ENCODE measurements at places on chromosomes 12 and 14.

- peak; percentile 35 for DNase-seq
Observed at GRCh38 chr12:26466726-26467125, 271.4 kb downstream of the SSPN start.

DNA sequence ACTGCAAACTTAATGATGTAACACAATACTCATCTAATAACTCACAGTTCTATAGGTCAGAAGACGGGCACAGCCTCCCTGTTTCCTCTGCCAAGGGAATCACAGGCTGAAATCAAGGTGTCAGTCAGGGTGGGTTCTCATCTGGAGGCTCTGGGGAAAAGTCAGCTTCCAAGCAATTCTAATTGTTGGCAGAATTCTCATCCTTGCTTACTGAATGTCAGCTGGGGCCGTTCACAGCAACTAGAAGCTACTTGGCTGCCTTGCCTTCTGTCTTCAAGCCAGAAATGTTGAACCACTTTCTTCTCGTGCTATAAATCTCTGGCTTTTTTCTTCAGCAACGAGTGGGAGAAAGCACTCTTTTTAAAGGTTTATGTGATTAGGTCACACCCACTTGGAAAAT is 80.1 kb upstream of the PDZRN4 start:
- no peak for DNase-seq

GRCh38 chr14:44812672-44813071 is 149.1 kb downstream of the KLHL28 start:
- DNase-seq = no peak

DNA sequence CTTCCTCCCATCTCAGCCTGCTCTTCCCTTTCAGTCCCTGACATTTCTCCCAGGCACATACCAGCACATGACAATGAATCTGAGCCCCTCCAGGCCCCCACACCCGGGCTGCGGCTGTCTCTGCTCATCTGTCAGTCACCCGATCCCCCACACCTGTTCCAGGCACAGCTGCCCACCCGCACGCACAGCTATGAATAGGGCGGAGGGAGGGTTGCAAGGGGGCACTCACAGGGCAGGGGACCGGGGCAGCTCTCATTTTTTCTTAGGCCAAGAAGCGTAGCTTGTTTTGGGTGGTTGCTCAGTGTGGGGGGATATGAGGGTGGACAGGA is 43.7 kb upstream of the TSPAN9 start:
- DNase-seq = no peak

- DNase-seq = no peak
Observed at GRCh38 chr12:113512568-113512967, 40.9 kb upstream of the LHX5 start.

DNA sequence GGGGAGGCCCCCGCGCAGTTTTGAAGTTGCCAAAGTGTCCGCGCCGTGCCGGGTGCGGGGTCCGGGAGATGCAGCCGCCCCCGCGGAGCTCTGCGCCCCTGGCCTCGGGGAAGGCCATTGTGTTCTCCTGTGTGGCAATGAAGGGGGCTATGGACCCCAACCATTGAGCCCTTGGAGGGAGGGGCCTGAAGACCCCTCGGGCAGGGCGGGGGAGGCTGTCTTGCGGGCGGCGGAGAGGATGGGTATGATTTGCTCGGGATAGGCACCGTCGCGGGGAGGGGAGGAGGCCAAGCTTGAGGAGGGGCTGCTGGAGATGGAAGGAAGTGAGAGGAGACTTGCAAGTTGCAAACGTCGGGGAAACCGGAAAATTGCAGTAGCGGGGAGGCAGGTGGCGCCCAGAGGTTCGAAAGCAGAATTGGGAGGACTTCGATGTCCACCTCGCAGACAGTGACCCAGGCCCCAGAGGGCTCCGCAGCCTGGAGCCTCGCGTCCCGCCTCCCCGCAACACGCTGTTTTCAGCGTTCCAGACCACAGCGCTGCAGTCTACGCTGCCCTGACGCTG is 25.4 kb downstream of the BCL11B start:
- no peak for DNase-seq

DNA sequence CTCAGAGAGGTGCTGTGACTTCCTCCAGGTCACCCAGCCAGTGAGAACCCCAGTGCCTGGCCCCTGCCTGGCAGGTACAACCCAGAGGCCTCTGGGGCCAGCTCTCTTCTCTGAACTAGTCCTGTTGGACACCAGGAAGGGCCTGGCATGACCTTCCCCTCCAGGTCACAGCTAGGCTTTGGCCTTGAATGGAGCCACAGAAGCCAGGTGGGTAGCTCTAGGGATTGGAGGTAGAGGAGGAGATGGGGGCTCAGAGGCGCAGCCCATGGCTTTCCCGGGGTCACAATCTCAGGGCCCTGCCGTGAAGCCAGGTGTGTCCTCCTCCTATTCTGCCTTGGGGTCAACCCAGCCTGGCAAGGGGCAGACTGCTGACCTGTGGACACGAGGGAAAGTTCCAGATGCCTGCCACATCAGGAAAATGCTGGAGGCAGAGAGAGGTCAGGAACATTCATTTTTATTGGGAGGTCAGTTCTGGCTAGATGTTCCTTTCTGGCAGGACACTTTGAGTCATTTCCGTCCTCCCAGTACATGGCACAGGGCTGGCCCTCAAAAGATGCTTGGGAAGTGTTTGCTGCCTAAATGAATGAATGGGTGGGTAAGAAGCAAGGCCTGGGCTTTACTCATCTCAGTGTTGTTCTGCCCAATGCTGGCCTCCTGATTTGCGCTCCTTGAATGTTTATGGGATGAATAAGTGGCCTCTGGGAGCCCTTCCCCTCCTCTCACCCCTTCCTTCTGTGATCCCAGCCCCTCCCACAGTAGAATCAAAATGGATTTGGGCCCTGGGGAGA is 25.4 kb downstream of the FAM222A start:
- DNase-seq = no peak

GRCh38 chr12:42213023-42213422 is 25.0 kb downstream of the YAF2 start:
- DNase-seq = peak; percentile 42

GRCh38 chr14:68814539-68815297 is 21.9 kb upstream of the ZFP36L1 start:
- DNase-seq = peak; percentile 87

- DNase-seq = no peak
Observed at GRCh38 chr12:104060791-104061190, 3.5 kb upstream of the HCFC2 start.

- no peak for DNase-seq
Observed at GRCh38 chr12:60012659-60013058, 416.8 kb downstream of the SLC16A7 start.

DNA sequence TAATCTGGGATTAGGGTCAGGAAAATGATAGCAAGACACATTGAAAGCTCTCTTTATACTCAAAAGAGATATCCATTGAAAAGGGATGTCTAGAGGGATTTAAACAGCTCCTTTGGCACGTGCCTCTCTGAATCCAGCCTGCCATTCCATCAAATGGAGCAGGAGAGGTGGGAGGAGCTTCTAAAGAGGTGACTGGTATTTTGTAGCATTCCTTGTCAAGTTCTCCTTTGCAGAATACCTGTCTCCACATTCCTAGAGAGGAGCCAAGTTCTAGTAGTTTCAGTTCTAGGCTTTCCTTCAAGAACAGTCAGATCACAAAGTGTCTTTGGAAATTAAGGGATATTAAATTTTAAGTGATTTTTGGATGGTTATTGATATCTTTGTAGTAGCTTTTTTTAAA is 25.4 kb upstream of the PLEKHD1 start:
- no peak for DNase-seq

GRCh38 chr14:103281496-103282231 is 52.4 kb upstream of the EIF5 start:
- no peak for DNase-seq

DNA sequence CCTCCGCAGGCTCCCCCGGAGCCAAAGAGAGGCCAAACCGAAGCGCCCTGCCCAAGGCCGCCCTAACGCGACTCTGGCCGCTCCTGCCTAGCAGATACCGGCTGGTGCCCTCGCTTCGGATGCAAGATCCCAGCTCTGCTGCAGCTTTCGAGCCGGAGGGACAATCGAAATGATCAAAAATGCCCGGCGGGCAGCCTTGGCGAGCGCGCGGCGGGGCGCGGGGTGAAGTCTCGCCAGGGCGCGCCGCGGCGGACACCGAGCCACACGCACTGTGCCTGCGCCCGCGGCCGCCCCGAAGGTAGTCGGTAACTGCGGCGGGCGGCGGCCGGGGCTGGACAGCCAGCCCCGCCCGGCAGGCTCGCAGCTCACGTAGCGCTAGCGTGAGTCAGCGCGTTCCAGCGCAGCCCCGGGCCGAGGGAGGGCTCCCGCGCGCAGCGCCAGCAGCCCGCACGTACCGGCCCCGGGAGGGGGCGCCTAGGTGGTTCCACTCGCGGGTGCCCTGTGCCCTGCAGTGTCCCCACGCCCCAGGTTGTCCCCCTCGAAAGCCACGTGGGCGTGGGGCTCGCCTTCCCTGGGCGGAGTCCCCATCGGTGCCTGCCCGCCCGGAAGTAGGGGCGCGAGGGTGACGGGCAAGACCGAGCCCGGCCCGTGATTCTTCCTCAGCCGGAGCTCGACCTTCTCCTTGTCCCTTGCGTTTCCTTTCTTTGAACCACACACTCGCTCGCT is 109.2 kb upstream of the EGLN3 start:
- peak; percentile 59 for DNase-seq

DNA sequence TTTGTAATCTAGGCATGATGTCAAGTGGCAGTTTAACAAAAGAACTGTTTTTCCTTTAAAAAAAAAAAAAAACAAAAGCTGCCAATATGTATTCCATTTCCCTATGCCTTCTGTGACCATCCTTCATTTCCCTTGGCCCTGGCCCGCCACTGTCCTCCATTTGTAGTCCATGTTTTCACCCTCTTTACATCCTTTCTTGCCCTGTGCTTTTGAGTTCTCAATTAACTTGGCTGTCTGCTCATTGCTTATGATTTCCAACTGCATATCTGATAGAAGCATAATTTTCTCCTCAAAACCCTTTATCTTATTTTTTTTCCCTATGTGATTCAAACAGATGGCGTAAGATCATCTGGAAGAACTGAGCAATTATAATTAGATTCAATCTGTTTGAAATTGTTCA is 297.5 kb downstream of the NAV3 start:
- DNase-seq = no peak

DNA sequence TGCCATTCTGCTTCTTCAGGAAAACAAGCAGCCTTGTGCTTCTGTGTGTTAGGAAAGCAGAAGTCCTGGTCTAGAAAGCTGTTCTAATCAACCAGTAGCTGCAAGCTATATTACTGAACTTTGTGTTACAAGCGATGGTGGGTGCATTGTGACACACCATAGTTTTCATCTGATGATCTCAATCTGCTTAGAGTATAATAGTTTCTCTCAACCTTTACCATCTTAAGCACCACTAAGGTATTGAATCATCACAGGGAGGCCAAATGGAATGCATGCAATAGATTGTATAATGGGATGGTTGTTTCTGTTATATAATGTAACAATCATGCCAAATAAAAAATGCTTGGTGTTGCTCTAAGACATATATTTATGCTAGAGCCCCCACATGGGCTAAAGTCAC is 771.7 kb downstream of the NOVA1 start:
- no peak for DNase-seq

- DNase-seq = no peak
Observed at GRCh38 chr14:45641541-45641940, 388.5 kb upstream of the MIS18BP1 start.

DNA sequence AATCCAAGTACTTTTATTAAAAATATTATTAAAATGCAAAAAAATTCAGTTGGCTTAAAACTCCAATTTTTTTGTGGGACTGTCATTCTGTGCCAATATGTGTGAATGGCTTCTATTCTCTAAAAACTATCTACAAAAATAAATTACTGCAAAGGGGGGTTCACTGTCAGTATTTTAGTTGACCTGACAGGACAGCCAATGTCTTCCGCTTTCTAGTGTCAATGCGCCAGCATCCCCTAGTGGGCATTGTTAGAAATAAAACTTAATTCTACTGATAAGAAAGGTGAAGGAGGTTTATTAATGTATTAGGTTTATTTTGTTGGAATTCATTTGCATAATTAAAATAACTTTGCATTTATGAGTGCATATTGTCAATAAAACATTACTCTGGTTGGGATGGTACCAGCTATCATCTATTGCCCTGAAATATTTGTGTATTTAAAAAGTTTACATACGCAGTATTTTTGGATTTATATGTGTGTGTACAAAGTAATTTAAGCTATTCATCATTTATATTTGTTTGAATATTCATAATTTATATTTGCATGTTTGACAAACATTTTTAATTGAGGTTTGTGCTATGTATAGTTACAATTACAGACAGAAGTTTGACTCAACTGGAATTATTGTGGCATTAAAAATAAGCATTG is 527.2 kb downstream of the FLRT2 start:
- no peak for DNase-seq

DNA sequence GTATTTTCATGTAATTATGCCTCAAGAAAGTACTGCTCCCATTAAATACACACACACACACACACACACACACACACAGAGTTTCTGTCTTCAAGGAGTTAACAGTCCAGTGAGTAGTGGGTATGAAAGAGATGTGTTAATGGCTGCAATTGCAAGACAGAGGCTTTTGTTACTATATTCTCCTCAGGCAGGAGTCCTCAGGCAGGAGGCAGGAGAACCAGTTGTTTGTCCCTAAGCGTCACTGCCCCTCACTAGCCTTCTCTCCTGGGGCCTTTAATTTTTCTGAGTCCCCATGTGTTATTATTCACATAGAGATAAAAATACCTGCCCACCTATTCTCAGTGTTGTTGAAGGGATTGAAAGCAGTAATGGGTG is 31.2 kb downstream of the DAD1 start:
- DNase-seq = no peak

GRCh38 chr12:65335981-65336380 is 57.5 kb downstream of the MSRB3 start:
- no peak for DNase-seq

GRCh38 chr14:22410497-22410896 is 178.5 kb downstream of the DAD1 start:
- no peak for DNase-seq

DNA sequence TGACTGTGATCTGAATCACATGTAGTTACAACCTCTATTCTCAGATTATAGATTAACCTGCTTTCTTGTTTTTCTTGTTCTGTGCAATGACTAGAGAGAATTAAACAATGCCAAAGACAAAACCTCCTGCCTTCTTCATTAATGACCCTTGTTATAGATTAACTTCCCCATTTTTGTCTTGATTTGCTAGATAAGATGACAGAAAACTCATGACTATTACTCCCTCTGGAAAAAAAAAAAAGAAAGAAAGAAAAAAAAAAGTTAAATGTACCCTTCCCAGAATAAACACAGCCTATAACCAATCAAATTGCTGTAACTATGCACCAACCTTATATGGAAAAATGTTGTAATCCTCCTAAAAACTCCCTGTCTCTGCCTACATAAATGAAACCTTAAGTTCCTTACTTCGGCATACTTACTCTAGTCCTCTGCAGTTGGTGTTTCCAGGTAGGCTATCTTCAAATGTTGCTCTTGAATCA is 41.1 kb upstream of the PCED1B start:
- DNase-seq = no peak

GRCh38 chr14:106652494-106652893 is 1126.1 kb downstream of the TMEM121 start:
- no peak for DNase-seq

- DNase-seq = peak; percentile 12
Observed at GRCh38 chr12:109273354-109273753, 35.7 kb downstream of the FOXN4 start.

DNA sequence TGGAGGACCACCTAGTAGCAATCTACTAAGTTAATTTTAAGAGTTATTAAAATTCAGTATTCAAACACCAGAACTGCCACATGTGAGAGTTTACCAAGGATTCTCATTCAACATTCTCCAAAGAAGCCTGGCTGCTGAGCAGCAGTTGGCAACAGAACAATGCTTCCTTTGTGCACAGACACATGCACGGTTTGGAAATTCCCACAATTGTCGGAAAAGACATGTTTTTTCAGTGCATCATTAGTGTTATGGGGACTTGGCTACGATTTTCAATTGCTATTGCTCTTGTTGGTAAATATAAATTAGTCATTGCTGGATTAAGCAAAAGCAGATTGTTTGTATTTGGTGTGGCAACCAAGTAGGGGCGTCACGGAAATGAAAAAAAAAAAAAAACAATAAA is 22.2 kb downstream of the ST8SIA1 start:
- DNase-seq = no peak
